ENCODE measurements at places on chromosomes 1 and 21.

DNA sequence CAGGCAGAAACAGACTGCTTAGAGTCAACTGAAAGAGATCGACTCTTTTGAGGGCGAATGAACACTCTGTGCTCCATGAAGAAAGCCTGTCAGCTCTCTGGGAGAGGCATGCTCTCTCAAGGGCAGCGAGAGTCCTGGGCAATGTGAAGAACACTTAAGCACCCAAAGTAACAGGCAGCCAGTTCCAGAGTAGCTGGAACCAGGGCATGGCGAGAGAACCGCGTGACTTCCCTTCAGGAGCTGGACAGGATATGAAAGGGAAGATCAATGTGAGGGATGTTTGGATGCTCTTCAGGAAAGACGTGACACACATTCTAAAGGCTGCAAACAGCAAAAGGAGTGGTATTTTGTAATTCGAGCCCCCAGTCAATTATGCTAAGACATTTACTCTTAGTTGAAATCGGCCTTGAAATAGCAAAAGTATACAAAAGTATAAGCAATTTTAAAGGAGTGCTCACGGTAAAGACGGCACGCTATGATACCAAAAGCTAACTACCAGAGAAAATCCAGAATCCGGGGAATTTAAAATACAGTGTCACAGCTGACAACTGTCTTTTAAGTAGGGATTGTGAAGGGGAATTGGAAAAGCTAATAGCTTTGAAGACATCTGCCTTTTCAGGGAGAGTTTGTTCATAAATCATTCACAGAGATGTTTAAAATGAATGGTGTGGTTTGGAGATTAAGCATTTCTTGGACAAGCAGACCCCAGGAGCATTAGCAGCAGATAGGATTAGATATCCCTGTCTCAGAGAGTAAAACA is 20.8 kb downstream of the ADAMTS5 start:
- no peak for DNase-seq

DNA sequence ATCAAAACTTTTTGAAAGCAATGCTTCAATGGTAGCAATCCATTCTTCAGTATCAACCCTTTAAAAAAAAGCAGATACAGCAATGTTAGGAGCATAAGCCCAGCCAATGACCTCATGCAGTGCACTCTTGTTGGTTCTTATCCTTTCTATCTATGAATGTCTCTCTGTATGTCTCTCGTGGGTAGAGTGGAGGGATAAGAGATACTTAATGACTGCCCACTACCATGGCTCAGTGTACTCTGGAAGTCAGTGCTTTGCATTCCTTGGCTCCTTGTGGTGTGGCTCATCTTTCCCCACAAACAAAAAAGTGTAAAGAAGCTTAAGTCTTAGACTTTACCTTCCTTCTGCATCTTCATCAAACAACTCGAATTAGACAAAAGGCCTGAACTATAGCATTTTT is 50.3 kb downstream of the PCSK9 start:
- no peak for DNase-seq

DNA sequence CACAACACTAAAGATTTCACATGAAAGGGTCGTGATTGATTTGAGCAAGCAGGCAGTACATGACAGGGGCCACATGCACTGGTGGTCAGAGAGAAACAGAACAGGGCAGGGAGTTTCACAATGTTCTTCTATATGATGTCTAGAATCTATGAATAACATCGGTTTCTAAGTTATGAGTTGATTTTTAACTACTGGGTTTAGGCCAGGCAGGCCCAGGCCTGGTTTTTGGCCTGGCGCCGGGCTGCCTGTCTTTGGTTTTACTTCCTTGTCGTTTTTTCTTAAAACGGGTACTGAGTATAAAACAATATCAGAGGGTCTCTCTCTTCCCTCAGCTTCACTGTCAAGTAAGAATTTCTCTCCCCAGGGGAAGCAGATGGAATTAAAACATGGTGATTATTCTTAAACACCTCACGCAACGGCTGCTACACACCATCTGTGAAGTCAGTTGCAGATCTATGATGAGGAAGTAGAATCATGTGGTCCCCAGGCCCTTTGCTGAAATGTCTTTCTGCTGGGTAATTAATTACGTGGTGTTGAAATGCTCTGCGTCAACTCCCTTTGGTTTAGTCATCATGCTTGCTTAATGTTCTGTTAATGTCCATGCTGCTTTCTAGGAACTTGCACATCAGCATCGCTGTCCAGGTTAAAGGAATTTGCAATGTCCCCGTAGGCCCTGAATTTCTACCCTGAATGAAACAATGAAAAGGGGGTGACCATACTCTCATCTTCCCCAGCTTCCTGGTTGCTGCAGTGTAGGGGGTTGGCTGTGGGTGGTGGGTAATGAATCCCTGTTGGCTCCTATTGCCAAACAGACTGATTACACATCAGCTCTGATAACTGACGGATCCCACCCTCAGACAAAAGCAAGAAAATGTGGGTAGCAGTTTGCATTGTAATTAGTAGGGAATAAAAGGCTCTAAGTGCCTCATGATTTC is 70.3 kb downstream of the SERINC2 start:
- no peak for DNase-seq

DNA sequence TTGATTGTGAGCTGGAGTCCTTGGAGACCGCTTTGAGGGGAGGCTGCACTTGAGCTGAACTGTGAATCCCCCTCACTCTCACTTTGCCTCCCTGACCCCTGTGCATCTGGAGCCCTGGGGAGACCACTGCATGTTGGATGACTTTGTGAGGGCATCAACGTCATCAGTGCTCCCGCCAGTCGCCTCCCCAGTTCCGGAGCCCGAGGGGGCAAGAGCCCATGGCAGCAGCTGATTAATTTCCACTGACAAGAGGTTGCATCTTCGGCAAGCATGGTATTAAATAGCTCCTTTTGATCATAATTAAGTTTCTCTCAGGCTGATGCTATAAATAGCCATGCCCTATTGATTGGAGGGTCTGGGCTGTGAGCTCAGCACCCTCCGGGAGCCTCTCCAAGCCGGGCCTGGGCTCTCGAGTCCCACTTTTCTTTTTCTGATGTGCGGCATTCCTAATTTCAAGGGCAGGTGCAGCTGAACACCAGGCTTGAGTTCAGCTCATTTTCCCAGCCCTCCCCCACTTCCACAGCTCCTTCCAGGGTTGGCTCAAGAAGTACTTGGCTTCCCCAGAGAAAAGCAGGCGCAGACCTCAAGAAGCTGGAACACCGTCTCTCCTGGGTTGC is 33.2 kb downstream of the KCND3 start:
- peak; percentile 31 for DNase-seq

GRCh38 chr1:58611861-58612385 is 34.9 kb upstream of the TACSTD2 start:
- DNase-seq = no peak

DNA sequence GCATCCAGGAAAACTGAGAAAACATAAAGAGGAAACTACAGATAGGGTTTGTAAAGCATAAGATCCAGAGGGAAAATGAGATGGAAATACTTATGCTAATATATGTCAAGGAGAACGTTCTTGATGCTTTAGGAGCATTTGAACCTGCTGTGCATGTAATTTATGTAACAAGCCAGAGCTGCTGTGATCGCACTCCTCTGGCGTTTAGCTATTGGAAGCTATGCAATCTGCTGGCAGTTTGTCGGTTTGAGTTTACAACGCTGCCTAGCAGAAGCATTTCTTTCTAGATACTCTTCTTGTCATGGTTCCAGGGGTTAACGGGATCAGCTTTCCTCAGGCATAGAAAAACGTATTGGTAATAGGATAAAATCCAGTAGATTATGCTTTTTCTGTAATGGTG is 182.7 kb downstream of the KCNH1 start:
- no peak for DNase-seq
